ENCODE measurements at places on chromosomes 1 and 21.
A peak's percentile ranks its signal among the peaks of the same experiment; 100 is the strongest.

DNA sequence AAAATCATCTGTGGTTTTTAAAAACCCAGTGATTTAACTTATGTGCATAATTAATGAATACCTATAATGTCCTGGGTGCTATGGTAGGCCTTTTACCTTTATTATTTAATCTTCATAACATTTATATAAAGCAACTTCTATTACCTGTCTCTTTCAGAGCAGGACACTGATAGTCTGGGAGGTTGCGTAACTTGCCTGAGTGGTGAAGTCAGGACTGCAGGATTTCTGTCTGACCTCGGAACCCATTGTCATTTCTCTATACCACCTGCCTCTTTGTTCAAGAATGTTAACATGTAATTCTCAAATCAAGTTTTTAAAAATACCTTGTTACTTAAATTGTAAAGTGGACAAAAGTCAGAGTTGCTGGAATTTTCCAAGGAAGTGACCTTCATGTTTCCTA, 41.0 kb upstream of the BACH1 start:
- no peak for DNase-seq

- DNase-seq, result no peak
Measured at GRCh38 chr1:165737196-165737595, 31.5 kb downstream of the TMCO1 start.

DNA sequence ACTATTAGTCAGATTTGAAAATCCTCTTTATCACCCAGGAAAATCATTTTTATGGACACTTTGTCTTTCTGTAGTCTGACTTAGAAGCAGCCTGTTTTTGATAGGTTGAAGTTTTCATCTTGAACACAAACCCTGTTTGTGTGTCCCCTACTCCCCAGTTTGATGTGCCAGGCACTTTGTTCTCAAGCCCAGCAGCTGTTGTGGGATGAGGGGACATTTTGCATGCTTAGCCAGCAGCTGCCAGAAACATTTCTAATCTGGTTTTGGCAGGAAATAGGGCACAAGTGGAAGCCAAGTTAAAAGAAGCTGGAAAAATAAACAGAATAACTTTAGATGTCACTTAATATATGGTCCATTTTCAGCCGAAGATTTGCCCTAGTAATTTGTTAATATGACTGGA, 29.9 kb downstream of the ACTN2 start:
- DNase-seq, result no peak

GRCh38 chr1:214058076-214058475, 70.3 kb downstream of the PROX1 start:
- DNase-seq, result no peak

DNA sequence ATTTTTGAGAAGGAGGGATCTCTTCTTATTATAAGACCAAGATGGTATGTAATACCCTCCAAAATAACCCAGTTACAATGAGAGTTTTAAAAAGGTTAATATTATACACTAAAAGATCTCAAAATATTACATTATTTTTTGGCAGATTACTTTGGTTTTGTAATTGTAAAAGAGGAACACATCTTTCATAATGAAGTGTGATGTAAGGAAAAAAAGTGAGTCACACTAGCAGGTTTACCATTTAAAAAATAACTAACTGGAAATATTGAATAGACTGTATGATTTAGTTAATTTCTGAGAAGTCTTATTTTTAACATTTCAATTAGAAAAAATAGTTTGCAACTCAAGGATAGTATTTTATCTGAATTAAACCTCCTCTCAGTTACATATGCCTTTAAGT, 1.1 kb downstream of the F5 start:
- DNase-seq, result no peak

GRCh38 chr1:2271841-2272655, 43.9 kb downstream of the SKI start:
- no peak for DNase-seq

GRCh38 chr1:178101654-178102053, 7.8 kb downstream of the RASAL2 start:
- no peak for DNase-seq

GRCh38 chr1:181104042-181104789, 15.7 kb downstream of the IER5 start:
- no peak for DNase-seq

DNA sequence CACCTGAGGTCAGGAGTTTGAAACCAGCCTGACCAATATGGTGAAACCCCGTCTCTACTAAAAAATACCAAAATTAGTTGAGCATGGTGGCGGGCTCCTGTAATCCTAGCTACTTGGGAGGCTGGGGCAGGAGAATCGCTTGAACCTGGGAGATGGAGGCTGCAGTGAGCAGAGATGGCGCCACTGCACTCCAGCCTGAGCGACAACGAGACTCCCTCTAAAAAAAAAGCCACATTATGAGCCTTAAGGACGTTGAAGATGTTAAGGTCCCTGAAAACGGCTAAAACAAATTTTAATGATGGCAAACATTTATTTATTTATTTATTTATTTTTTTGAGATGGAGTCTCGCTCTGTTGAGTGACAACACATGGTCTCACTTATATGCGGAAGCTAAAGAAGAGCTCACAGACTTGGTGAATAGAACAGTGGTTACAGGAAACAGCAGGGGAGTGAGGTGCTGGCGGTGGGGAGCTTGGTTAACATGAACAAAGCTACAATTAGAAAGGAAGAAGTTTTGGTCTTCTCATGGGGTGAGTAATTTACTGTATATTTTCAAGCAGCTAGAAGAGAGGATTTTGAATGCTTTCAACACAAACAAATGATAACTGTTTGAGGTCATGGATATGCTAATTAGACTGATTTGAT, 47.1 kb downstream of the TCP10L start:
- DNase-seq, result no peak

GRCh38 chr21:29712818-29713217, 227.0 kb downstream of the GRIK1 start:
- no peak for DNase-seq

- no peak for DNase-seq
Measured at GRCh38 chr1:161730050-161730564, 8.8 kb downstream of the FCRLB start.

GRCh38 chr1:56363007-56363770, 216.2 kb downstream of the PLPP3 start:
- no peak for DNase-seq

- no peak for DNase-seq
Measured at GRCh38 chr1:18481190-18481920, 625 bp downstream of the KLHDC7A start.

DNA sequence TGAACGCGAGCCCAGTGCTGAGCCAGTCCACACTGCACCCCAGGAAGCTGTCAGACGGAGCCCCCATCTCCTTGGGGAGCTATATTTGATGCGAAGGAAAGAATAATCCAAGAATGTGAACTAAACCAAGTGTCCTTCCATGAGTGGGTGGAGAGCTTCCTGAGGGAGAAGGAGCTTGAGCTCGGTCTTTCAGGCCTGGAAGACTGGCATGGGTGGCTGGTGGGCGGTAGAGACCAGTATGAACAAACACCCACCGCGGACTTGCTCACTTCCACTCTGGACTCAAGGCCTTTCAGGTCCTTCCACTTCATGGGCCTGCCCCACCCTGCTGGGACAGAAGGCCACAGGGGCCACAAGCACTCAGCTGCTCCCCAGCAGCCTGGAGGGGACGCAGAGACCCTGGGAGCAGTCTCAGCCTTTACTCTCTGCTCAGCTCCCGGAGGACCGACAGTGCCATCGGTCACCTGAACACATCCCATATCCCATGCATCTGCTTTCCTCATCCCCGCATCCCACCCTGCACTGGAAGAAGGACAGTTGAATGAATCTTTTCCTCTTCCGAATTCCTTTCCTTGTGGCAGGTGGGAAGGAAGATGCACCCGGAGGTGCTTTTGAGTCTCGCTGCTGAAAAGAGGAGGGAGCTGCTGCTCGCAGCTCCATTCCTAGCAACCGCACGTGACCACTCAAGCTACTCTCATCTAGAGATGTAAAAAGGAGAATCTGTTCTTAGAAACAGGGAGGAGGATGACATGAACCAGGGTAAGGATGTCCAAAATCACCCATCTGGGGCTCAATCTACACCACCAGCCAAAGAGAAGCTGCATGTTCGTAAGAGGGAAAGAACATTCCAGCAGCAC, 92.3 kb downstream of the PGBD5 start:
- DNase-seq, result no peak

- DNase-seq, result no peak
Measured at GRCh38 chr1:115237023-115237422, 101.0 kb downstream of the NGF start.

- peak; percentile 96 for DNase-seq
Measured at GRCh38 chr1:151254217-151255213, at the start of gene PSMD4. Gene PSMD4, plus strand, starts transcription at chr1:151254734. Its CDS starts 49 bp downstream, at chr1:151254783.

- peak; percentile 23 for DNase-seq
Measured at GRCh38 chr1:112701227-112702066, 5.5 kb downstream of the RHOC start.

GRCh38 chr1:34547046-34547674, 207.7 kb upstream of the GJB5 start:
- no peak for DNase-seq

DNA sequence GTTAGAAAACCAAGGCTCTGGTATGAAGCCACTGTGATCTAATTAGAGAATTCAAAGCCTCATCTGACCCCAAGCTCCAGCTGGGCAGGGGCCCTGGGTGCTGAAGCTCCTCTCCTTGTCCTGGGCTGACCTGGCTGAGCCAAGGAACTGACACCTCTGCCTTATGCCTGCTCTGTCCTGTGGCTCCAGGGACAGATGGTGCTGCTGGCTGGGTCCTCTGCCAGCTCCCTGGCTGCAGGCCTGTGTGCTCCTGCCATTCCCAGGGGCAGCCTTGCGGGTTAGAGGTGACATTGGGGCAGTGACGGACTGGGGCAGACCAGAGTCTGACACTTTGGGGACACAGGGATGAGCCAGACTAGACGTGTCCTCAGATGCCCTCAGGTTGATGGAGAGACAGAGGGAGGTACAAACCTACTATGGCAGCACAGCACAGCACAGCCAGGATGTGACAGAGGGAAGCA, 11.8 kb downstream of the ACOT11 start:
- no peak for DNase-seq

DNA sequence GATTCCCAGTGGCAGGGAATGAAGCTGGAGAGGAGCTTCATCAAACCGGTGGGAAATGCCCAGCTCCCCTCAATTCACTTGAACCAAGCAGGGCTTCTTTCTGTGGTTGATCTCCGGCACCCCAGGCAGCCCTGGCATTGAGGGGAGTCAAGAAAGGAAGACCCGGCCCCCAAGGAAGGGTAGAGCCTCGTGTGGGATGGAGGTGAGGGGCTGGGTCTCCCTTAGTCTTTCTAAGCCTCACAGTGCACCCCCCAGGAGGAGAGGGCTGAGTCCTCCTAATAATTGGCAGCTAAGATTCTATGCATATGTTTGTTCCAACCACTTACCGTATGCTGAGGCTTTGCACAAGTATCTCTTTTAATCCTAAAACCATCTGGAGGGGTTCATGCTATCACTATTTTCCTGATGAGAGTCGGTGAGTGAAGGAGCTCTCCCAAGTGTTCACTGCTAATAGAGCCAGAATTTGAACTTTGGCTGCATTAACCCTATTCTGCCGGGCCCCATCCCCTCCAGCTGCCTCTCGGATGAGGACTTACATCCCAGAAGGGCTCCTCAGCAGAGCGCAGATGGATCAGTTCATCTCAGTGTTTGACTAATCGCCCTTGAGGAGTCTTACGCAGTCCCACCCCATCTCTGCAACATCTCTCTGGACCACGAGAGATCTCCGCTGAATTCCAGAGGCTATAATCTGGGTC, 33.1 kb upstream of the TMEM51 start:
- DNase-seq, result no peak

DNA sequence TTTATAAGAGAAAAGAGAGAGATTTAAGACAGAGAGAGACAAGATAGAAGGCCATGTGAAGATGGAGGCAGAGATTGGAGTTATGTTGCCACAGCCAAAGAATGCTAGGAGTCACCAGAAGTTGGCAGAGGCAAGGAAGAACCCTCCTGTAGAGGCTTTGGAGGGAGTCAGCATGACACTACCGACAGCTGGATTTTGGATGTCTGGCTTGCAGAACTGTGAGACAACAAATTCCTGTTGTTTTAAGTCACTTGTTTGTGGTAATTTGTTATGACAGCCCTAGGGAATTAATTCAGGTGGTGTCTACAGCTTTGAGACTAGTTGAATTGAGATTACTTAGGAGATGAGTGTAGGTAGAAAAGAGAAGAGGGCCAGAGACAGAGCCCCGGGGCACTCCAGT, 158.5 kb downstream of the DNM3 start:
- DNase-seq, result no peak

GRCh38 chr1:228071839-228072657, 10.5 kb upstream of the ARF1 start:
- no peak for DNase-seq
